GM12878 (cell line): ENCODE measurements at places on chromosomes 16 and 17. TPM values are rescaled to one million over a fixed set of nuclear protein-coding genes. Genes with fewer than 3 reads are reported as not detected.

Gene IRF8
- total RNA-seq: 181 and 191 TPM in 2 replicates

DNA sequence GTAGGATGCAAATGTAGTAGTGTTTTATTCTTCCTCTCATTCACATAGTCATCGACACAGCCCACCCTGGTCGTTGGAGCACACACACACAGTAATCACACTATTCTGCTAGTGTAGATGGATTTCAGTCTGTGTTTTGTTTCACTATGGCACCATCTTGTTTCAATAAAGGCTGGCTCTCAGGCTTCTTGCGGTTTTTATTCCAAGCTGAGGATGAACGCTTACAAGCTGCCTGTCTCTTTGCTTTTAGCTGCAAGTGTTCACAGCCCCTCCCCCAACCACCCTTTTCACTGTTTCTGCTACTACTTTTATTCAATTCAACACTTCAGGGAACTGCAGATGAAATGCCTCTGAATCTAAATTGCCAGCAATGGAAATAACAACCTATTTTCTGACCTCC lies 140.9 kb upstream of the PMFBP1 start:
- H3K27me3 ChIP-seq: no peaks in the 10 kb centered on the region
- DNase-seq: no peak
- no peaks in the 10 kb centered on the region for H3K36me3 ChIP-seq
- H3K4me1 ChIP-seq: no peaks in the 10 kb centered on the region
- no peak overlapping the region for H3K27ac ChIP-seq

DNA sequence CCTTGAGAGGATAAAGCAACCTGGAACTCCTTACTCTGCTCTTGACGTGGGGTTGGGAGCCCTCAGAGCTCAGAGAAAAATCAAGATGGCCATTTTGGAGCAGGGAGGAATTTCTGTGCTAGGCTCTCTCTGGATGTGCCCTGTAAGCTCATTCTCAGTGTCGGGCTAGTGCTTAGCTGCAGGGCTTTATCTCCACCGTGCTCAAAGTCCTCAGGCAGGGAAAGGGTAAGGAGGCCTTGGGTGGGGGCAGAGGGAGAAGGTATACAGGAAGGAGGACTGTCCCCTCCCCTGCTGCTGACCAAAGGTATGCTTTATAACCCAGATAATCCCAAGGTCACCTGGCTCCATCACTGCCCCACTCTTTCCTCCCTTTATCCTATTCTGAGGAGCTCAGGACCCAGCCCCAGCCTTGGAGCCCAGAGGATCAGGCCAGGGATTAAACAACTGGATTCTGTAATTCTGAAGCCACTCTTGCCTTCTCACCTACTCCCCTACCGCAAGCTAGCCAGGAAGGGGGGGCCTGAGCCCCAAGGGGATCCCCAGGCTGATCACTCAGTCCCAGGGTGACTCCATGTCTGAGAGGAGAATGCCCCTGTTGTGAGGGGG lies 1.1 kb downstream of the DHRS11 start:
- peaks cover 8% of the 10 kb centered on the region for H3K36me3 ChIP-seq
- H3K4me3 ChIP-seq: peak overlapping the region; percentile 84
- no peaks in the 10 kb centered on the region for H3K27me3 ChIP-seq
- H3K27ac ChIP-seq: no peak overlapping the region
- no peak for DNase-seq

DNA sequence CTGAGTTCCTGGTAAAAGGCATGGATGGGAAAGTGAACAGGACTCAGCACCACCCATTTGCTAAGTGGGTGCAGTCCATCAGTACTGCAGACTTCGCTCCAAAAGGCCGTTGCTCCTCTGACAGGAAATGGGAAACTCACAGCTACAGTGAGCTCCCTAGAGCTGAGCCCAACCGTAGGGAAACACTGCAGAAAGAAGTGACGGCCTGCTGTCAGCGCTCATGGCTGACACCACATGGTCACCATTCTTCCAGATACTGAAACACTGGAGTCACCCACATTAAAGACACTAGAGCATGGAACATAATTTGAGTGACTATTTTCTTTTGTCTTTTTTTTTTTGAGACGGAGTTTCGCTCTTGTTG lies 31.9 kb downstream of the UBE2O start:
- peaks cover 18% of the 10 kb centered on the region for H3K36me3 ChIP-seq
- peaks cover 22% of the 10 kb centered on the region for H3K4me1 ChIP-seq
- DNase-seq: no peak
- H3K27me3 ChIP-seq: no peaks in the 10 kb centered on the region

DNA sequence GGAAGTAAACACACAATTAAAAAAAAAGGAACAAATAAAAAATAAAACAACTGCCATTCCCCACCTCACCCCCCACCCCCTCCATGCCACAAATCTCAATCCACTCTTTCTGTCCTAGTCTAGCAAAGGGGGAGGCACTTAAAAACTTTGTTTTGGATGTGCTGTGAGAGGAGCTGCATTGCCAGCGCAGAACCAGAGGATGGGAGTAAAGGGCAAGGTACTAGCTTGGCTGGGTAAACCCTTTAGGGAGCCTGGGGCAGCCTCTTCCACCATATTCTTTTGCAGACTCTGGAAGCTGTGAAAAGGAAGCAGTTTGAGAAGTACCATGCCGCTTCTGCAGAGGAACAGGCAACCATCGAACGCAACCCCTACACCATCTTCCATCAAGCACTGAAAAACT lies 1.4 kb downstream of the MRPS7 start:
- 0 out of 2 replicates have a peak overlapping the region, but pooled peaks have one; percentile 86 for H3K4me3 ChIP-seq
- H3K27me3 ChIP-seq: no peaks in the 10 kb centered on the region
- no peak for DNase-seq
- H3K27ac ChIP-seq: no peak overlapping the region
